ENCODE measurements at places on chromosomes 16 and 17. TPM values are rescaled to one million over a fixed set of nuclear protein-coding genes. Genes with fewer than 3 reads are reported as not detected.

DNA sequence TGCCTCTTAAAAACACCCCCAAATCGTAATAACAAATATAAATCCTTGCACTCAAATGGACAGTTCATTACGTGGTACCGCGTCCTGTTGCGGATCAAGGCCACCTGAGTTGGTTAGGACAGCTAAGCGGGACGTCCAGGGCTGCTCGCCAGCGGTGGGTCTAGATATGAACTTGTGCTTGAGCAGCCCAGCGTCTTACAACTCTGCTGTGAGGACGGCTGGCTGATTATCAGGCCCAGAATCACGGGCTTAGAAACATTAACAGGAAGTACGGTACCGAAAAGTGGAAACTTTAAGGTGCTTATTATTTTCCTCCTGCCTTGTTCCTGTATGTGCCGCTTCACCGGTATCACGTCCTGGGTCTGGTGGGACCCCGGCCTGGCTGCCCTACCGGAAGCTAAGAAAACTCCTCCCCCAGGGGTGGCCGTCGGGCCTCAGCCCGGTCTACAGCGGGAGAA lies 832 bp upstream of the SRRM2 start:
- peak overlapping the region; percentile 100 for H3K27ac ChIP-seq
- H3K27me3 ChIP-seq = no peaks in the 10 kb centered on the region
- peaks cover 39% of the 10 kb centered on the region for H3K4me1 ChIP-seq
- H3K36me3 ChIP-seq = no peaks in the 10 kb centered on the region
- peak overlapping the region; percentile 93 for H3K4me3 ChIP-seq

- no peaks in the 10 kb centered on the region for H3K36me3 ChIP-seq
- H3K4me3 ChIP-seq = no peak overlapping the region
- no peaks in the 10 kb centered on the region for H3K4me1 ChIP-seq
- H3K27me3 ChIP-seq = no peaks in the 10 kb centered on the region
These were observed 144.6 kb downstream of the DNAH9 start for GRCh38 chr17:11742886-11743285.

- H3K36me3 ChIP-seq = no peaks in the 10 kb centered on the region
- DNase-seq = no peak
- no peak overlapping the region for H3K4me3 ChIP-seq
- H3K27me3 ChIP-seq = no peaks in the 10 kb centered on the region
- H3K27ac ChIP-seq = no peak overlapping the region
- H3K4me1 ChIP-seq = no peaks in the 10 kb centered on the region
These were observed 86.8 kb downstream of the NTN1 start for GRCh38 chr17:9108146-9108545.

DNA sequence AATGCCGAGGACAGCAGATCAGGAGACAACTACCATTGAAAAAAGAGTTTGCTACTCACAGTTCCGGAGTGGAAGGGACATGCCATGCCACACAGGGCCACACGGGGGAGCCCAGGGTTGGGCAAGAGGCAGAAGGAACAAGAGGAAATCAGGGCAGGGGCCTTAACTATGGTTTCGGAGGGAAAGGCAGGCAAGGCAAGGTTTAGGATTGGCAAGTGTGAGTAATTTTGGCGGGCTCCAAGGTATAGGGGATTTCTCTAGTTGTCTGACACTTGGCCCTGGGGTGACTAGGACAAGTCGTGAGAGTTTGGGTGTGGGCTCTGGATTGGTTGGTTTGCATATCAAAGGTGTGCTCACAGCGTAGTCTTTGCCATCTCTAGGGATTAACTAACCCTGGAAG lies 27.0 kb upstream of the NTN1 start:
- no peak overlapping the region for H3K4me3 ChIP-seq
- peak; percentile 74 for DNase-seq
- H3K27ac ChIP-seq = no peak overlapping the region
- H3K4me1 ChIP-seq = no peaks in the 10 kb centered on the region
- H3K36me3 ChIP-seq = no peaks in the 10 kb centered on the region

DNA sequence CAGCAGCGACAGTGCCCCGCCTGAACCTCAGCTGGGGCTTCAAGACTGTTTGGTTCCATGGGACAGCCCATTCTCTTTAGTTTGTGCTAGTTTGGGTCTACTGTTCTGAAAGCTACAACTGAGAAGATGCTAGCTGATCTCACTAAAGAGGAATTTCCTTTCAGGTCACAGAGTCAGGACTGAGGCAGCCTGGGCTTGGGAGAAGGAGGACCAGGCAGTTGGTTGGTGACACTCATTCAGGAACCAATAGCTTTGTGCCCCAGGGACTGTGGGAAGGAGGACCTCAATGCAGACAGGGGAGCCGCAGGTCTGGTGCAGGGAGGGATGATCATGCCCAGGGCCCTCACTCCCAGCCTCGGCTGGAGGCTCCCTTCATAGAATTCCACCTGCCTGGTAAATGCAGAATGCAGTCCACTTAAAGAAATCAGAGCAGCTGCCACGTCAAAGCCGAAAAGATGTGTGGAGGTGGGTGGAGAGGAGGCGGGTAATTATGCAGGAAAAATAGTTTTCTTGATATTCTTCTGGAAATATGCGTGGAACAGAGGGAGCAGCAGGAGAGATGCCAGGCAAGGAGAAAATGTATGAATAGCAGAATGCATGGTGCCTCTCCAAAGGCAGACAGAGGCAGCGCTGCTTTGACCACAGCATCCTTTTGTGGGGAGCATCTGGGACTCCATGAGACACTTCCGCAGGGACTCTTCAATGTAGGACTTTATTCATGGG lies 32.6 kb upstream of the ZFP90 start:
- no peaks in the 10 kb centered on the region for H3K27me3 ChIP-seq
- DNase-seq = no peak
- H3K27ac ChIP-seq = no peak overlapping the region
- no peak overlapping the region for H3K4me3 ChIP-seq
- no peaks in the 10 kb centered on the region for H3K36me3 ChIP-seq
- H3K4me1 ChIP-seq = peaks cover 4% of the 10 kb centered on the region

- no peaks in the 10 kb centered on the region for H3K27me3 ChIP-seq
- no peak overlapping the region for H3K4me3 ChIP-seq
- H3K27ac ChIP-seq = no peak overlapping the region
- H3K36me3 ChIP-seq = peaks cover 40% of the 10 kb centered on the region
- peak; percentile 68 for DNase-seq
These were observed 8.2 kb downstream of the SYNGR2 start for GRCh38 chr17:78176548-78177025.

- peak overlapping the region; percentile 91 for H3K27ac ChIP-seq
- H3K36me3 ChIP-seq = peaks cover 19% of the 10 kb centered on the region
- no peaks in the 10 kb centered on the region for H3K27me3 ChIP-seq
- peak overlapping the region; percentile 69 for H3K4me3 ChIP-seq
These were observed 4.4 kb downstream of the ZNF48 start for GRCh38 chr16:30399435-30400186.

DNA sequence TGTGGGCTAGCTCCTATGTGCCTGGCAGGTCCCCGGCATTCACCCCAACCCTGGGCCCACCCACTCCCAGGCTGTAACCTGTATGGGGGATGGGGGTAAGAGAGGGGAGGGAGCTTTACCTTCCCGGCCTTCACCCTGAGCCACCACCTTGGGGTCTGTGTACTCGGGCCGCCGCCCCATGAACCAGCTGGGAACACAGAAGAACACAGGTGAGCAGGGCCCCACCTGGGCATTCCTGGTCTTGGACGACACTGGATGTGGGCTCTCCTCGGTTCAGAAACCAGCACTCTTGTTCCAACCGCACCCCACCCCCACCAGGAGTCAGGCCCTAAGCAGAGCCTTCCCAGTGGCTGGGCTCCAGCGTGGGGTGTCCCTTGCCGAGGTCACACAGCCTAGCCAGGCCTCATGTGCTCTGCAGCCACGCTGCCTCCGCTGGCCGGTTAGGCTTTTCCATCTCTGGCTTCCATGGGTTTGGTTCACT lies 18.8 kb downstream of the B9D1 start:
- no peak overlapping the region for H3K4me3 ChIP-seq
- H3K36me3 ChIP-seq = no peaks in the 10 kb centered on the region
- DNase-seq = no peak
- H3K4me1 ChIP-seq = peaks cover 60% of the 10 kb centered on the region

DNA sequence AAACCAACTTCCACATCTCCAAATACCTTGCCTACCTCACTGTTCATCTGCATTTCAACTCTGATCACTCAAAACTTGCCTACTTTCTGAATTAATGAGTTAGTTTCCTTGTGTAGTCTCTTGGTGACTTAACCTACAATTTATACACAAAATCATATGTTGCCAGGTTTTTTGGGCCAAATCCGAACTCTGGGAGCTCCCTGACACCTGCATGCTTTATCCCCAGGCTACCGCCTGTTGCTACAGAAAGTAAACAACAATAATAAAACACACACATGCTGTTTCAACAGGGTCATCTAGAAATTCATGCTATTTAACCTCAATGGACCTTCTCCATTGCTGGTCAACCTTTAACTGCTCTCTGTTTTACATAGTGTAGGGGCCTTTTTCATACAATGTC lies 104.5 kb upstream of the AXIN2 start:
- no peak overlapping the region for H3K4me3 ChIP-seq
- H3K27ac ChIP-seq = no peak overlapping the region
- no peaks in the 10 kb centered on the region for H3K4me1 ChIP-seq
- DNase-seq = no peak
- H3K27me3 ChIP-seq = no peaks in the 10 kb centered on the region

- H3K27me3 ChIP-seq = no peaks in the 10 kb centered on the region
- no peak overlapping the region for H3K4me3 ChIP-seq
- no peak for DNase-seq
- peaks cover 40% of the 10 kb centered on the region for H3K4me1 ChIP-seq
These were observed 199.5 kb upstream of the CIBAR2 start for GRCh38 chr16:85311741-85312140.

DNA sequence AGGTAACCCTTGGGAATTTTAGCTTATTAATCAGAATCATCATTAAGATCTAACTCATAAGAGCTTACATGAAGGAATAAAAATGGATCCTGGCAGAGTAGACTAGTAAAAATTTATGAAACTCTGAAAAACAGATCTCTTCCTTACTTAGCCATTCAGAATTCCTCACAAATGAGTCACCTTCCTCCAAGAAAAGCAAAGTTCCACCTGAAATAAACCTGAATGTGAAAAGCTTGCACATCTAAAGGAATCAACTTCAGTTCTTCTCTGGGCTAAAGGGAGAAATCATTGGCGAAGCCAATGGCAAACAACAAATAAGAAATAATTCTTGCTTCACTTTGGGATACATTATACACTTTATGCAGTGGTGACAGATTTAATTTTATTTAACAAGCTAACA lies 22.7 kb downstream of the MYO1D start:
- no peak for DNase-seq
- H3K36me3 ChIP-seq = no peaks in the 10 kb centered on the region
- H3K4me1 ChIP-seq = no peaks in the 10 kb centered on the region
- H3K27ac ChIP-seq = no peak overlapping the region

GRCh38 chr17:61203671-61204131 lies 195.9 kb upstream of the TBX2 start:
- no peak for DNase-seq
- peak overlapping the region; percentile 19 for H3K27ac ChIP-seq
- no peaks in the 10 kb centered on the region for H3K27me3 ChIP-seq
- H3K4me3 ChIP-seq = no peak overlapping the region
- H3K4me1 ChIP-seq = no peaks in the 10 kb centered on the region

DNA sequence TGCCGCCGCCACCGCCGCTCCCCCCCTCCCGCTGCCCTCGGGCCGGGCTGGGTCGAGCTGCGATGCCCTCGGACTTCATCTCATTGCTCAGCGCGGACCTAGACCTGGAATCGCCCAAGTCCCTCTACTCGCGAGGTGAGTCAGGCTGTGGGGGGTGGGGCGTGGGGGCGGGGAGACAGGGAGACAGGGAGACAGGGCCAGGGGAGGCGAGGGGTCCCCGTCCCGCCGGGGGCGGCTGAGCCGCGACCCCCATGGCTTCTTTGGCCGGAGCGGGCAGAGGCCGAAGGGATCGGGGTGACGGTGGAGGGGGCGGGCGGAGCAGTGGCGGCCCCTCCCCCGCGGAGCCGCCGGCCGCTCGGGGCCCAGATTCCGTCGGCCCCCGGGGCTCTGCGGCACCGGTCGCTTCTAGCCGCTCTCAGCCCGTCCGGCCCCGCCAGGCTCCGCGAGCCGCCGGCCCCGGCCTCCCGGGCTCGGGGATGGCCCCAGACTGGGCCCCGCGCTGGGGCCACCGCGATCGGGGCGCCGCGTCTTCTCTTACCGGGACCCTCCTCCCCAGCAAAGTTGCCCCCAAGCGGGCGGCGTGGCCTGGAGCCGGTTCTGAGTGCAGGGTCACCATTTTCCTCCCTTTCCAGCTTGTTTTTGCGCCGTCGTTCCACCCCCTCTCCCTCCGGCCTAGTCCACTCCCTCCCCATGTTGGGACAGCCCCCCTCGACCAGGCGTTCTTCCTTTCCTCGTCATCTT lies 644 bp downstream of the NFAT5 start:
- H3K4me3 ChIP-seq = peak overlapping the region; percentile 75
- H3K36me3 ChIP-seq = no peaks in the 10 kb centered on the region
- peaks cover 54% of the 10 kb centered on the region for H3K4me1 ChIP-seq

DNA sequence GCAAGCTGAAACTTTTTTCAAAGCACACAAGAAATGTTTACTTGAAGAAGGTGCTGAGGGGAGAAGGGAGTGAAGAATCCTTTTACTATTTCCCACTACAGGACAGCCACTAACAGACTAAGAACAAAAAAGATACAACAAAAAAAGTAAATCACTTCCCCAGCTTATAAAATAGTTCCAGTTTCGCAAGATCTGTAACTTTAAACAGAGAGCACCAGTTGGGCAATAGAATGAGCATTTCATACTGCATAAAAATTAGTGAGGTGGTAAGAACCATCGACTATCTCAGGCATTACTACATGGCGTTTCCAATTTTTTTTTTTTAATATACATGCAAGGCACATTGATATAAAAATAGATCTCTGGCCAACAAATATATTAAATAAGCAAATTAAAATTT lies 11.1 kb downstream of the CRYBA1 start:
- peak overlapping the region; percentile 52 for H3K27ac ChIP-seq
- H3K27me3 ChIP-seq = no peaks in the 10 kb centered on the region
- H3K4me3 ChIP-seq = no peak overlapping the region
- DNase-seq = no peak
- no peaks in the 10 kb centered on the region for H3K36me3 ChIP-seq

GRCh38 chr17:40278414-40278813 lies 9.3 kb upstream of the CDC6 start:
- peaks cover under 1% of the 10 kb centered on the region for H3K4me1 ChIP-seq
- no peak for DNase-seq
- peaks cover 51% of the 10 kb centered on the region for H3K36me3 ChIP-seq
- no peaks in the 10 kb centered on the region for H3K27me3 ChIP-seq

DNA sequence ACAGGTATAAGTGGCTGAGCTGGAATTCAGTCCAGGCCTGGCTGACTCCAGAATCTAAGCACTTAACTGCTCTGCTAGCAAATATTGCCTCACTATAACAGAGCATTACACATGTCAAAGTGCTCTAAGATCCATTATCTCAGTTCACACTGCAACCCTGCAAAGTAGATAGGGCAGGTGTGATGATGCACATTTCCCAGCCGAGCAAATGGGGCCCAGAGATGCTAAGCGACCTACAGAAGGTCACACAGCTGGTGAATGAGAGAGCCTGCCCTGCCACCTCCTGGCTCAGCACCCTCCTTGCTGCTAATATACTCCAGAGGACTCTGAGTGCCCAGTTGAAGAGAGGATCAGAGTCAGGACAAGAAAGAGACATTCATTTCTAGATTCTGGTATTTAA lies 73.6 kb upstream of the CCL1 start:
- H3K4me3 ChIP-seq = no peak overlapping the region
- no peaks in the 10 kb centered on the region for H3K36me3 ChIP-seq
- no peak for DNase-seq
- H3K27me3 ChIP-seq = peaks cover 8% of the 10 kb centered on the region
- no peaks in the 10 kb centered on the region for H3K4me1 ChIP-seq

LITAFD gene
- not detected for total RNA-seq

PSMC5 gene
- total RNA-seq = 92.9 TPM

BRIP1 gene
- not detected for total RNA-seq

MYL4 gene
- total RNA-seq = 72.0 TPM

JPH3 gene
- 0.17 TPM for total RNA-seq

CCDC200 gene
- total RNA-seq = not detected

MYH2 gene
- total RNA-seq = 0.18 TPM

KRT39 gene
- not detected for total RNA-seq

CD300H gene
- total RNA-seq = 0.97 TPM

All from heart right ventricle (tissue), 16 donors.